Skeletal muscle cell (primary cell): ENCODE measurements at places on chromosomes 4 and X.

DNA sequence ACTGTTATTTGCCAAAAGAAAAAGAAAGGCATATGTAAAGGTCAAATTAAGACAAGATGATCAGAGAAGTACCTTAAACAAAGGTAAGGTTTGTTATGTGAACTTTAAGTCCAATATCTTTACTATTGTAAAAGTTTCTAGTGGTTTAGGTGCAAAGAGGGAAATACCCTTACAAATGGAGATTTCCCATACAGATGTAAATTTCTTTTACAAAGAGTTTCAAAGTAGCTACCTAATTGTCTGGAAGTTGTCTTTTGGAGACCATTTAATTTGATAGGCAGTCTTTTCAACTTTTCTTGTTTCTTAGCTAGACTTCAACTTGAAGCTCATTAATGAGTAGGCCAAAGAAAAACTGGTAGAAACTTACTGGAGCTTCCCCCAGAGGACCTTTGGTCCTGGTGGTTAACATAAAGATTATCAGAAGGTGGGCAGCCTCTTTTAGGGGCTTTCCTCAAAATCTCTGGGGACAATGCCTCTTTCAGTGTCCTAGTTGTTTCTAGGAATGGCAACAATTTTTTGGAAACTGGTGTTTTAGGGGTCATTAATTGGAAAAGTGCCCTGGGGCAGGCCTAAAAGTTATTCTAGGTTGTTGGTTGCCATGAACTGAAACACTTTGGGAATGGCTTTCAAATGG lies 297.3 kb downstream of the GUCY2F start:
- no peak for DNase-seq

DNA sequence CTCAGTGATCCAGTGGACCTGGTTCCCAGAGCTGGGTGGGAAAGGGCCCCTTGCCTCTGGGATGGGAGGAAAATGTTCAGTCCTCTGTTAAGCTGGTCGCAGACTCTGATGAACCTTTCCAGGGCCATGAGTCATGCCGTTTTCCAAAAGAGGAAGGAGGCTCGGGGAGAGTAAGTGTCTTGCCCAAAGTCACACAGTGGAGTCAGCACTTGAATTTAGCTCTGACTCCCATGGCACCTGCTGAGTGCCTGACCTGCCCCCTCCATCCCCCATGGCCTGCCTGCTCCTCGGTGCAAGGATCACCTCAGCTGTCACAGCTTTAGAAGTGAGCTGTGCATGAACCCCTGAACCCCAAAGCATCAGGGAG lies 14.0 kb upstream of the KIAA0232 start:
- no peak for DNase-seq

DNA sequence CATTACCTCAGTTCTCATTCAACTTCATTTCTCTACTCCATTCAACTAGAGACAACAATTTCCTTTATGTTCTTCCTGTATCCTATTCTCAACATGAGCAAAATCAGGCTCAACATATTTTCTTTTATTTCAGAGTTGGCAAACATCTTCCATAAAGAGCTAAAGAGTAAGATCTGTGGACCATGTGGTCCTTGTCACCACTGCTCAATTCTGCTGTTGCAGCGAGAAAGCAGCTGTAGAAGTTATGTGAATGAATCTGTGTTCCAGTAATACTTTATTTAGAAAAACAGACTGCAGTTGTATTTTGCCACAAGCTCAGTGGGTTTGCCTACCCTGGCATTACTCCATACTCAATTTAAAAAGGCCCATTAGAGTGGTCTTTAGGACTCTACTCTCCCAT lies 2057.3 kb downstream of the ARAP2 start:
- DNase-seq: no peak

- DNase-seq: no peak
These were observed 2.3 kb upstream of the AASDH start for GRCh38 chr4:56389558-56389957.

- DNase-seq: no peak
These were observed 105.6 kb upstream of the MAMLD1 start for GRCh38 chrX:150257353-150258175.

GRCh38 chrX:139784807-139785206 lies 76.8 kb upstream of the MCF2 start:
- no peak for DNase-seq

DNA sequence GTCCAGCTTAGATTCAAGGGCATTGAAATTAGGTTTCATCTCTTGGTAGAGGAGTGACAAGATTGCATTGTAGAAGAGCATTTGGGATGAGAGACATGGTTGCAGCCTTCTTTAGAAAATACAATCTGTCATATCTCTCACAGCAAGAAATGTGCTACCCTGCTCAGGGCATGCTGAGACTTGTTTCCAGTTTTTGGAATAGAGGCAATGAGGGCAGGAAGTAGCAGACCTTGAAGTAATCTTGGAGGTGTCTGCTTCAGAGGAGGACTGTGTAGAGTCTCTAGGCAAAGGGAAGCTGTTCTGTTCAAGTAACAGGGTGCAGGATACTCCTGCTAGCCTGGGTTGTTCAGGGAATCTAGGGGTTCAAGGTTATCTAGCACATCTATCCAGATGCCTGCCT lies 116.1 kb upstream of the ZNF827 start:
- DNase-seq: no peak

GRCh38 chrX:70089604-70090297 lies 27.5 kb downstream of the OTUD6A start:
- no peak for DNase-seq

DNA sequence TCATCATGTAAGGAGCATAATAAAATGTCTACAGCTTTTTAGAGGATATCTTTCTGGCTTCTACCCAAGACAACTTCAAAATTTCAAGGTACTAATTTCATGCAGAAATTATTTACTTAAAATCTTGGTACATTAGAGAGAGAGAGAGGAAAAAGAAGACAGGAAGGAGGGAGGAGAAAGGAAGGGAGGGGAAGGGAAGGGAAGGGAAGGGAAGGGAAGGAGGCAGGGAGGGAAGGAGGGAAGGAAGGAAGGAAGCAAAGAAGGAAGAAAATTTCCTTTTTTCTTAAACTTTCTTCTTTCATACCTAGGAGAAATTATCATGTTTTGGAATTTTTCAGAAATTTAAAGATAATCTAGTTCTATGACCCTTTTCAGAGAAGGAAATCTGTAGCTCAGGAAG lies 61.8 kb downstream of the HS3ST1 start:
- no peak for DNase-seq

DNA sequence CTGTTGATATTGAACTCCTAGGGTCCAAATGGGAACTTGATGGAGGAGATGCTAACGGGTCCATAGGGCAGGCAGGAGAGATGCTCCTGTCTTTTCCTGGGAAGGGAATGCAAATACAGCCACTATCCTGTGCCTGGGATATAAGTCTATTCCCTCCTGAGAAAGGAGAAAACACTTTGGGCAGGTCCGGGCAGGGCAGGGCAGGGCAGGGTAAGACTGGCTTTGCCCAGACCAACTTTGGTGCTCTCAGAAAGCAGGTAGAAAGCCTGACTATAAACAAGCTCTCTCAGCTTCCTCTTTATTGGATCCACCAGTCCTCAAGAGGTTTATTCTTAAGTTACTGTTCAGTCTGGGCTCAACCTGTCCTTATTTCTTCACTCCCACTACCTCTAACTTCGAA lies 232.3 kb downstream of the PTTG2 start:
- DNase-seq: no peak
